ENCODE measurements at places on chromosomes 3 and 15.

GRCh38 chr3:103991461-103992115 lies 1375.1 kb upstream of the ALCAM start:
- no peak for DNase-seq

DNA sequence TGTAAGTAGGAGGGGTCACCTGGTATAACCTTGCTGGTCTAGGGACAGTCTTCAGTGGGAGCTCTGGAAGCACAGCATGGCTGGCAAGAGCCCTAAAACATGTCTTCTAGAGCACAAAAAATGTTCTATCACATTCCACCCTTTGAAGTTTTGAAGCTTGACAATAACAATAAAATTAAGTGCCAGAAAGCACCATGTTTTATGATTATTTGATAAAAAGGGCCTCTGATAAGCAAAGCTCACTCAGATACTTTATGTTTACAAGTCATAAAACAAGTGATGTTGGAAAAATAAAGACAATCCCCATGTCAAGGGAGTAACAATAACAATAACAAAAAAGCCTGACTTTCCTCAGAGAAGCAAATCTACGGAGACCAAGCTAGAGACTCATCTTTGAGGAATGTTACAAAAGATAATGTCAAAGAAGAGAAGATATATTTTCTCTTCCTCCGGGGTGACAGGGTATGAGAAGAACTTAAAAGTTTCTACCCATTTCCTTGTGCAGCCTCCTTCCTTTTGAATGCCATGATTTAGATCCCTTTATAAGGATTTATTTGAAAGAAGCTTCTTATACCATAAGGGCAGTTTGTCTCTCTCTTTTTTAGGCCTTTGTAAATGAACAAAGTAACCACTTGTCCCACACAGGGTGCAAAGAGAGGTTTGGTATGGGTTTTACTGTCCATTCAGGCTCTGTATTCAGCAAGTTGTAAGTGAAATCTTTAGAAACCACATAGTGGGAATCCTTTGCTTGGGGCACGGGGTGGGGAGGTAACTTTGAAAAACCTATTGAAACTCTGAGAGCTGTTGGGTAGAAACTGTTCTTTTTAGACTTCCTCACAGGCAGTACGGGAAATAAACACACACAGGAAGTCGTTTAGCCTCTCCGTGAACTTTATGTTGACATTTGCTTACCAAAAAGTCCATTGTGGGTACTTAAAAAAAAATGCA lies 109.6 kb upstream of the RBMS3 start:
- no peak for DNase-seq

DNA sequence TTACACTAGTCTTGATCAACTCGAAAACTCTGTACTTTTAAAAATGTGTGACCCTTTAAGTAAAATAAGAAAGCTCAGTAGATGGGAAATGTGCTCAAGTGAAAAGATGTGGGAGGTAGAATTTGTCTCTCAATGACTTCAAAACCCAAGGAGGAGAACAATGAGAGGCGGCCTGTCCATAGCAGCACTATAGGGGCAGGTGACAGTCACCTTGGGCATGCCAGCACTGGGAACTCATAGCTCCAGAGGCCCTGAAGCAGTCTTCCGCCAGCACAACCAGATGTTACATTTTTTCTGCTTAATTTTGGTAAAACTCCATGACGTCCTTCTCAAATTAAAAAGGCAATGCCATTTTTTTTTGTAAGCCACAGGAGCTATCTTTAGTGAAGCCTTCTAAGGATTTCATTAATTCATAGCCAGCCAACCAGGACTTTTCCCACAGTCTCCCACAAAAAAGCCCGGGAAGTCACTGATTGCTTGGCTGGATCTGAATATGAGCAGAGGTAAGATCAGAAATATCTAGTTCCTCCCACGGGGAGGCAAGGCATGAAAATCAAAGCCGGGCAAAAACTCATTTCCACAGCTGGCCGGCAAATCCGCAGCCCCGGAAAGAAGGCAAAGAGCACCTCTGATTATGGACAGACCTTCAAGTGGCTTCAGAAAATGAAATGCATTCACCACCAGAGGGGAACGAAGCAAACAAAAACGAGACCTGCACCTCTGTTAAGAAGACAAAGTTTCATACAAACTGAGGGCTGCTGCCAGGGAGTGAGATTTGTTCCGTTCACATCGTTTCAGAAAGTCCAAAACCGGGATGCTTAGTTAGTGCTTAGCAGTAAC lies 10.5 kb downstream of the IL17RD start:
- DNase-seq = no peak

- DNase-seq = no peak
Observed at GRCh38 chr3:172029425-172030098, 9.8 kb upstream of the FNDC3B start.

DNA sequence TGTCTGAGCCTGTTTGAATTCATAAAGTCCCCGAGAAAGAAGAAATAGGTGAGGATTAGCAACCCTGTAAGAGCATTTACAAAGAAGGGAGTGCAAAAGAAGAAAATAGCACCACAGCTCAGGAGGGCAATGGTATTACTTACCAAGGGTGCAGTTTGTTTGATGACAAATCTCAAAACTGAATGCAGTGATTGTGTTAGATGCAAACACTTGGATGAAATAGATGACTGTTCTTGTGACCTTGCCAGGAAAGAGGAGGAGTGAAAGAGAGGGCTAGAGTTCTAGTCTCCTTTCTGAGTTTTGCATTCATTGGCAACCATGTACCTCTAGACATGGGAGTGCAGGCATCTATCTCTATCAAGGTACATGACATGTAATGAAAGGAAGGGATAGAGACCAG lies 1030.8 kb upstream of the CFAP20DC start:
- DNase-seq = peak; percentile 49

- DNase-seq = no peak
Observed at GRCh38 chr3:72533591-72534473, 314.4 kb downstream of the SHQ1 start.

DNA sequence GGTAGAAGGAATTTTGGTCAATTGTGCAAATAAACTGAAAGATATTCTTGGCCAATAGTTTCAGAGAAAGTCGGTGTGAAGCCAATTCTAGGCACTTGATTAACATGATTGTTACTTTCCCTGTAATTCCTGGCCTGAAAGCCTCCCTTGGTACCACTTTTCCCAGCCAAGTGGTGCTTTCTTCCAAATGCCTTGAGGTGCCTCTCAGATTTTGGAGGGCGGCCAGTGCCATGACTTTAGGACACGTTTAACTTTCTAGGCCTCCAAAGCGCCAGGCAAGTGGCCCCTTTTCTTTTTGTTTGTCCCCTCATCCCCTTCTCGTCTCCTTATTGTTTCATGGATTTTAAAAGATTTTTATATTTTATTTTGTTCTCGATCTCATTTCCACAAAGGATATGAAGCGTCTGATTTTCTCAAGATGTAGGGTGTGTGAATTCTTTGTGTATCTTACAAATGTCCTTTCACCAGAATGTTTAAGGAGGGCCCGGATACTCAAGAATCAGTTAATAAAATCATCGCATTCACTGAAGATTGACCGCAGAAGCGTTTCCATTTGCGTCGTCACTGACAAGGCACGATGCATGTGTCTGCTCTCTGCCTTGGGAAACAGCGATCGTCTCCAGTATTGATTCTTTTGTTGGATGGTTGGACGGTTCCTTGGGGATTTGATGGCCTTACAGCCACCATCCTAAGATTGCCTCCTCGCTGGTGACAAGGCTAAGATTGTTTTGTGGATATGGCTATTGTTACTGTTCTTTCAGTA lies 87.8 kb downstream of the ASB7 start:
- DNase-seq = no peak

- DNase-seq = no peak
Observed at GRCh38 chr3:196227629-196228493, 11.5 kb downstream of the SLC51A start.

GRCh38 chr15:99574502-99574901 lies 8.7 kb downstream of the MEF2A start:
- no peak for DNase-seq

DNA sequence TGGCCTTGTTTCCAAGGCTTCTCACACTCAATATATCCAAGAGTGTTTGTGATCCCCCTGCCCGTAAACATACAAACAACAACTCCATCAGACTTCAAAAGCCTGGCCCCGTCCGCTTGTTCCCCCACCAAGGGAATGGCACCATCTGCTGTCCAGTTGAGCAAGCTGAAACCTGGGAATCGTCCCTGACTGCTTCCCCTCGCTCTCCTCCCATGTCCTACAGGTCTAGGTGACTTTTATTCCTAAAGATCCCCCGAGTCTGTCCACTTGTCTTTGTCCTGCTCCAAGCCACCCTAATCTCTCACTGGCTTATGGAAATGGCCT lies 27.9 kb upstream of the FAM174B start:
- peak; percentile 21 for DNase-seq

DNA sequence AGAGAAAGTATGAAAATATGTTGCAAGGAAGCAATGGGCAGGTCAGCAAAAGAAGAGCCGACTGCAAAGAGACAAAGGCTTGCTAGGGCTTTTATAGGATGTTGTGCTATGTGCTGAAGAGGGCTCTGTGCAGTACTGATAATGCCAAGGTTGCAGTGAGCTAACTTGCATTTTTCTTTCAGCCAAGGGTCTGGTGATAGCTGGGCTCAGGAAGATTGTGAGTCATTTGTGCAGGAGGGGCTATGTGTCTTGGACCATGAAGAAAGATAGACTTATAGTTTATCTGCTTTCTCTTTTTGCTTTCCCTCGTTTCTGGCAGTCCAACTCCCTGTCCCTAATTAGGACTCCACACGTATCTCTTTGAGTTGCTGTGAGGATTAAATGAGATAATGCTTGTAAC lies 64.5 kb upstream of the LRIG1 start:
- DNase-seq = no peak

DNA sequence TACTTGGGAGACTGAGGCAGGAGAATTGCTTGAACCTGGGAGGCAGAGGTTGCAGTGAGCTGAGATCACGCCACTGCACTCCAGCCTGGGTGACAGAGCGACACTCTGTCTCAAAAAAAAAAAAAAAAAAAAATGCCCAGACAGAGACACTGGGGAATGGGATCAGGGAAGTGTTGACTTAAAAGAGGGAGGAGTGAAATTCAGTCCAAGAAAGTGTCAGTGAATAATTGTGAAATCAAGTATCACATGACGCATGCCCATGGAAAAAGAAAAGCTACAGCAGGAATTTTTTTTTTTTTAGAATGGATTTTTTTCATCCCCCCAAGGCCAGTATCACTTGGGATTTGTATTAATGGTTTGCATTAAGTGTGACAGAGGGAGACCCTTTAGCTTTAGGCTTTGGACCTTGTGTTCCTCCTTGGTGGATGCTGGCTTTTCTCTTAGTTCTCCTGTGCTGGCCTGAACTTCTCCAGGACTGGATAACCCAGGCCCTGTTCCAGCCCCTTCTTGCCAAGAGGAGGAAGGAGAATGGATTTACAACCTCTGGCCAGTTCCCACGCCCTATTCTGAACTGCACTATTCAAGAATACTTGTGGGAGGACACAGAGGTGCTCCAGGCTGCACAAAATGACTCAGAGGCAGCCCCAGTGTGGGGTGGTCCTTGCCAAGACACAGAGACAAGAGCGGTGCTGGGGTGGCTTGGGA lies 36.7 kb upstream of the ZNF774 start:
- no peak for DNase-seq

GRCh38 chr3:64438812-64439211 lies 213.5 kb upstream of the PRICKLE2 start:
- DNase-seq = no peak

- no peak for DNase-seq
Observed at GRCh38 chr3:403826-404225, 207.3 kb downstream of the CHL1 start.

- DNase-seq = no peak
Observed at GRCh38 chr15:89967881-89968280, 33.2 kb upstream of the ZNF710 start.

- DNase-seq = no peak
Observed at GRCh38 chr3:37943631-37944314, 46.8 kb upstream of the VILL start.

DNA sequence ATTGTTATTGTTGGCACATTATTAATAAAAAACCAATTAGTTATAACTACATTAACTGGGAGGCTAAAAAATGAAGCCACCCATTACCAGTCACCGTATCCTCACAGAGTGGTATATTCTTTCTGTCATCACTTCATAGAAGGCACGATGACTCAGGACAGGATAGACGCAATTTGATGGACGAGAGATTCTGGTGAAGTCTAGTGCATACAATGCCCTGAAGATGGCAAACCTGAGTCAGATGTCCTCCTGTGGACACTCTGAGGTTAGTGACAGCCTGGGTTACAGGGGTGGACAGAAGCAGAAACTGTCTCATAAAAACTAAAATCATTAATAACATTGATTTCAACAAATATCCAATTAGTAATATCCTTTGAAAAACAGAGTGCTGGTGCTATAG lies 150.3 kb downstream of the SLC9A9 start:
- DNase-seq = no peak

DNA sequence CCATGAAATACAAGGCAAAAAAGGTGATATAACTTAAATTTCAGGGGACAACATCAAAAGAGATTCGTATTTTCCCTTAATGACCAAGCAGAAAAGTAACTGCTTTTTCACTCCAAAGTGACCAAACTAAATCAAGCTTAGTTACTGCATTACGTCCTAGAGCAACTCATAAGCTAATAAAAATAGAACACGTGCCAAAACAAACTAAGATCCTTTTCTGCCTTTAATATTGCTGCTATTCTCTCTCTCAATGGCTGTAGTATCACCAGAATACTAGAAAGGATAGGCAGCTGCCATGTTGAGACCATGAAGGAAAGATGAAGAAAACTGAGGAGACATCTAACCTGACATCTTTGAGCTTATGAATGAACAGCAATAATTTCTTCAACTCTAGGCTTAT lies 43.3 kb downstream of the UBXN7 start:
- DNase-seq = no peak

GRCh38 chr15:65969865-65970816 lies 100.8 kb downstream of the RAB11A start:
- DNase-seq = no peak

- no peak for DNase-seq
Observed at GRCh38 chr3:115381573-115381912, 234.5 kb upstream of the ZBTB20 start.

DNA sequence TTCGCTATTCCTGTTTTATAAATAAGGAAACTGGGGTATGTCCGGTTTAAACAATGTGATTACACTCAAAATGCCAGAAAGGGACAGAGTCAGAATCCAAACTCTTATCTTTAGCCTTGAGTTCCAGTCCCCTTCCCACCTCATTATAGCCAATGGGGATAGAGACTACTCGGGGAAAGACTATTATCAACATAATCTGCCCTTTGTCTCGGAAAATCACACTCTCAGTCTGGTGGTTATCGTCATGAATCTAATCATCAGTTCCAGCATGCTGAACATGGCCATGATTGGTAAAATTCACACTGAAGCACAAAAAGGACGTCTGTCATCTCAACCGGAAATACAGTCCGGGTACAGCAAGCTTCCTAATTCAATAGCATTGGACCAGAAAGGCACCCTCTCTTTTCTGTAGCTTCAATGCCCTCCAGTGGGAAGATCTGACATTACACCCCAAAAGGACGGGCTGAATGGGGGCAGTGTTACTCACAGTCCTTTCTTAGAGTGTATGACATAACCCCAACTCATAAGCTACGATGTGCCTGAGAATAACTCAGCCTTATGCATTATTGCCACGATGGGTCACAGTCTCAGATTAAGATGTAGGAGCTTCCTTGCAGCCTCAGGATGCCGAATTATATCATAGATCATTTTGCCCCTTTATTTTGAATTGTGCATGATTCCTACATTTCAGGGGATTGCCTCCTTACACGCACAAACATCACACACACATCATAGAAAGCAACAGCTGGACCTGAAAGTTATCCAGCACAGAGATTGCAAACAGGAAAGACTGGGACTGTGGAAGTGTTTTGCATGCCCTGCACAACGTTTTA lies 390.4 kb upstream of the LMCD1 start:
- peak; percentile 38 for DNase-seq
